T-helper 9 cell (primary cell): ENCODE measurements at places on chromosomes 4 and X.
A peak's percentile ranks its signal among the peaks of the same experiment; 100 is the strongest.

GRCh38 chr4:26692014-26692726, 108.3 kb downstream of the TBC1D19 start:
- no peak for DNase-seq

GRCh38 chrX:47293106-47293505, 60.3 kb downstream of the USP11 start:
- no peak for DNase-seq

DNA sequence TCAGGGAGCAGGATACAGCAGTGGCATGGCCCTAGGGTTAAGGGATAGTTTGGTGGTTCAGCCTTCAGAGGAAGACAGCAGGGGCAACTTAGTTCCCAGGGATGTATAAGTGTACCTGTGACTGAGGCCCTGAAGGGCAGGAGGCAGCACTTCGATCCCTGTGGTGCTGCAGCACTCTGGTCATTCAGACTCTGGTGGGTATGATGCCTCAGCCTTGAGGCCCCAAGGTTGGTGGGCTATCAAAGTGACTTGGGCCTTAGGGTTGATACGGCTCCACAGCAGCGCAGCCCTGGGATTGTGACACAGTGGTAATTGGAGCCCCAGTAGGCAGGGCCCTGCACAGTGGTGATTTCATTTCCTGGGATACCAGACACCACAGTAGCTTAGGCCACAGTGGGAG, 1703.1 kb downstream of the PCDH7 start:
- DNase-seq: no peak

- DNase-seq: no peak
Observed at GRCh38 chr4:155241664-155242063, 33.2 kb downstream of the NPY2R start.

DNA sequence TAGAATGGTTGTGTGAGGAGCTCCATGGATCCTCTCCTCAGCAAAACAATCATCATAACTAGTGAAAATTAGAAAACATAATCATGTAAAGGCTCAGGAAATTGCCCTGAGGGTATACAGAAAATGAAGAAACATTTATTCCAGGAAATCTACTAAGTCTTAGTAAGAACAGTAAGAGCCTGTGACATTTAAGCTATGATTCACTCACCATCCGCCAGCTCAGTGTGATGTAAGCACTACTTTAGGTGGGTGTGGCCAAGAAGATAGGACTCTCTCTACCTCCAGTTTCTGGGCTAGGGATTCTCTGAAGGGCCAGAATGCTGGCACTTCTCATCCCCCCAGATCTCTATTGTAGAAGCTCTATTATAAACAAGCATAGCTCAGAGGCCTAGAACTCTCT, 147.5 kb downstream of the DLG3 start:
- no peak for DNase-seq

GRCh38 chr4:100547541-100548199, 29.8 kb upstream of the EMCN start:
- DNase-seq: no peak

GRCh38 chrX:137401092-137401491, 164.8 kb upstream of the ZIC3 start:
- DNase-seq: no peak

DNA sequence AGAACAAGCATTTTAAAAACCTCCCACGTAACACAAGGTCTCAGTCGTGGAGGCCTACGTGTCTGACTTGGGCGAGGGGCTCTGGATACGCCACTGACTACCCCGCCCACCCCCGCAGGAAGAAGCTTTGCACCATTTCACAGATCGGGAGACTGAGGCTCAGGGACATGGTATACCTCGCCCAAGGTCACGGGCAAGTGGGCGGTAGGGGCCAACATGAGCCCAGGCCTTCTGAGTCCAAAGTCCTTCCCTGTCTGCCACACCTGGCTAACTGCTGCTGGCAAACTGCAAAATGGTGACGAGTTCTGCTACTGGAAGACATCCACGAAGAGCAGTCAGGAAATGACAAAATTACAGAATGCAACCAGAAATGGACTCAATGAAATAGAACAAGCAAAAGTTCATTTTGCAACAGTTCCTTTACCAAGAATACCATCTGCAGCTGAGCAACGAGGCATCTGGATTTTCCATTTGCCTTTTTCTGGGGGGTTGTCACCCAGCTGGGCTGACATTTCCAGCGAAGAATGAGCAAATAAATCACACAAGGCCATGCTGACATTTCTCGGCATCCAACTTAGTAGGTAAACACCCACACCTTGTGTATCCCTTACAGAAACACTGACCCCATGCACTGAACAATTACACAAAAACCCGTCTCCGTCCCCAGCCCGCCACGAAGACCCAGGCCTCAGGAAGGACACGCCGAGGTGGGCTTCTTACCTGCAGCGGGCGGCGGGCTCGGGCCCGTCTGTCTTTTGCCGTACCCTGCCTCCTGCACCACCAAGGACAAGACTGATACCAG, 70.2 kb upstream of the AFAP1 start:
- no peak for DNase-seq

DNA sequence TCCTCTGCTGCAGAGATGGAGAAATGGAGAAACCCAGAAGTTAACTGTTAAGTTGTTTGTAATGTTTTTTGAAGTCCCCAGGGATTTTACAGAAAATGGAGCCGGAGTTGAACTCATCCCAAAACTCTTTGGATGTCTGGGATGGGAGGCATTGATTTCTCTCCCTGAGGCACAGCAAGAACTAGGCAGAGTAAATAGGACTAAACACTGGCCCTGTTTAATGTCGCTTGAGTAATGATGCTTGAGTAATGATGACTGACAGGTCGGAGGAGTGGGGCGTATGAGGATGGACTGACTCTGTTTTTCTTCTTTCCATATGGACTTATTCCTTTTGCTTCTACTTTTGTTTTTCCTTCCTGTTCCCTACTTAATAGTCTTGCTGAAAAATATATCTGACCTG, 69.9 kb downstream of the ARHGAP10 start:
- no peak for DNase-seq

GRCh38 chr4:151184523-151185458, 85.4 kb downstream of the RPS3A start:
- no peak for DNase-seq

DNA sequence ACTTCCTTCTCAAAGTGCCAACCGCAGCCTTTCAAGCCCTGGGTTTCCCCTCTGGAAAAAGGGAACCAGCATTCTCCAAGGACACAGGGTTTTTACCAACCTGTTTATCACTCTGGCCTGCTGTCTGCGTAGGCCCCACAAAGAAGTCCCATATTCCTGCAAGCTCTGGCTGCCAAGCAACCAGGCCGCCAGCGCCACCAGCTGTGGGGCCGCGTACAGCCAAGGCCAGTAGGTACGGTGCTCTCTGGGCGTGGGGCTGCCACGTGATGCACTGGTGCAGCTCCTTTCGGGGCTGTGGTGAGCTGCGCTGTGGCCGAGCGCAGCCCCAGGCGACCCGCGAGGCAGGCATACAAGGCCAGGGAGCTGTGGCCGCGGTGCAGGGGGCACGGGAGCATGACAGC, 22.1 kb downstream of the LUZP4 start:
- DNase-seq: no peak

- DNase-seq: no peak
Observed at GRCh38 chrX:17923546-17923945, 62.4 kb upstream of the RAI2 start.

DNA sequence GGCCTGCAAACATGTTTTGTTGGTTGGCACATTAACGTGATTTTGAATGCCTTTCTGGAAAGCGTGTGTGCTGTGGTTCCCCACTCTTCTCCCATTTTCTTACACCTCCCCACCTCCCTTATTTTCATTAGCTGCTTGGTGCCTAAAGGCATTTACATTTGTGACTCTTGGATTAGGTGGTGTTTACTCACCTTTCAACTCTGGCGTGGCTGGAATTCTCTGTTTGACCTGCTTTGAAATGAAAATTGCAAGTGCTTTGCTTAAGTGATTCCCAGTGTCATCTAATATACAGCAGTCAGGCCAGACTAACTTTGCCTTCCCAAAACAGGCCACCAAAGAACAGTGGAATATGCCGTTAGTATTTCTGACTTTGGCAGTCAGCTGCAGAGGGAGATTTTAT, 80.5 kb downstream of the NHSL2 start:
- DNase-seq: no peak

GRCh38 chrX:33183361-33183760, 28.0 kb downstream of the DMD start:
- DNase-seq: no peak

GRCh38 chr4:183515411-183515810, 10.6 kb downstream of the ING2 start:
- no peak for DNase-seq

- no peak for DNase-seq
Observed at GRCh38 chr4:2049381-2049780, 9.7 kb upstream of the NAT8L start.

GRCh38 chr4:145878501-145879435, 59.9 kb downstream of the ZNF827 start:
- no peak for DNase-seq

- no peak for DNase-seq
Observed at GRCh38 chrX:46704767-46705386, 54.0 kb downstream of the SLC9A7 start.

GRCh38 chr4:74504212-74504611, 59.3 kb downstream of the AREG start:
- DNase-seq: no peak

DNA sequence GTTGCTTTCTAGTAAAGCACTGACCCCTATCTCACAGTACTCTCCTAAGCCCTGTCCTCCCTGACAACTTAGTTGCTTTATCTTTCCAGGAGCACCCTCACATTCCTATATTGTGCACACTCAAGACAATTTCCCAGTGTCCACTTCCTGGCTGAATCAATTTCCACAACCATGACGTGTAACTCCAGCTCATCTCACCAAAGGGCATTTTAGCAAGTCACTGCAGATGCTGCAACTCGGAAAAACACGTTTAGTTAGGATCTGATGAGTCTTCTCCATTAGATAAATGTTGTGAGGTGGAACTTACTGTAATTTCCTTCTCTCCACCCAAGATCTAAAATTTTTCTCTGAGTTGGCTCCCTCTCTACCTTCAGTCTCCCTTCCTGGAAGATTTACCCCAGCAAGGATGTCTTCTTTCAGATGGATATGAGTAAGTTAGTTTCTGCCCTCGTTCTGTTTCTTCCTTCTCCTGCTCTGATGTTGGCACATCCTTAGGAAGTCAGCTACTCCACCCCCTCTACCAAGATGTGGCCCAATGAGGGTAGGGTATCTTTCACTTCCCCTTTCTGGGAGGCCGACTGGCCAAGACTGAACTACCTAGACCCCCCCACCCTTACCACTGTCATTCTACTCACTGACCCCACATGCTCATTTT, 28.8 kb upstream of the IL13RA1 start:
- no peak for DNase-seq

DNA sequence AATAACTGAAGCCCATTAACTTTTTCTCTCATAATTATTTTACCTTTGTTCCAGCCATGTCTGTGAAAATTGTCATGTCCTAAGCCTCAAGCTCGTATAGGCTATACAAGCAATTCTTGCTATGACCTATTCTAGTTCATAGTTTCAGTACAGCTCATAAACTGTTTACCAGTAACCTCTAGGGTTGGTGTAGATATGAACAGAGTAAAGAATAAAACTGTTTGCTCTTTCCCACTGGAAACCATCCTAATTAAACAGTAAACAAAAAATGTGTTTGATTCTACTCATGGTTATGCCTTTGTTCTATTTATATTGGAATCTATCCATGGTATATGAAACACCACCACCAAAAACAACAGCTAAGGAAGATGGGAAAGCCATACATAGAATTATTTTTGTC, 1444.0 kb upstream of the PCDH7 start:
- DNase-seq: no peak

DNA sequence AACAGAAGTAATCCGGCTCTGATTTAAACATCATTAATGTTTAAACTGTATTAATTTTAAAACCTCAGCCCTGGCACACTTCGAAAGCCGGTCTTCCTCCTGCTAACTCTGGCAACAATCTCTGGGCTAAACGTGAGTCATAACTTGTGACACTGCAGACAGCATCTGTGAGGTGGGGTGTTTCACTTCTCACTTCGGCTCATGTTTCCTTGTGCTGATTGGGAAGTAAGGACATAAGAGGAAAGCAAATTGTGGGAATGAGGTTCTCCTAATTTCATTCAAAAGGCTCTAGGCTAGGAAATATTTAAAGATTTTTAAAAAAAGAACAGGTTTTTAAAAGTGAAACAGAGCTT, 139.9 kb upstream of the USP9X start:
- DNase-seq: no peak

DNA sequence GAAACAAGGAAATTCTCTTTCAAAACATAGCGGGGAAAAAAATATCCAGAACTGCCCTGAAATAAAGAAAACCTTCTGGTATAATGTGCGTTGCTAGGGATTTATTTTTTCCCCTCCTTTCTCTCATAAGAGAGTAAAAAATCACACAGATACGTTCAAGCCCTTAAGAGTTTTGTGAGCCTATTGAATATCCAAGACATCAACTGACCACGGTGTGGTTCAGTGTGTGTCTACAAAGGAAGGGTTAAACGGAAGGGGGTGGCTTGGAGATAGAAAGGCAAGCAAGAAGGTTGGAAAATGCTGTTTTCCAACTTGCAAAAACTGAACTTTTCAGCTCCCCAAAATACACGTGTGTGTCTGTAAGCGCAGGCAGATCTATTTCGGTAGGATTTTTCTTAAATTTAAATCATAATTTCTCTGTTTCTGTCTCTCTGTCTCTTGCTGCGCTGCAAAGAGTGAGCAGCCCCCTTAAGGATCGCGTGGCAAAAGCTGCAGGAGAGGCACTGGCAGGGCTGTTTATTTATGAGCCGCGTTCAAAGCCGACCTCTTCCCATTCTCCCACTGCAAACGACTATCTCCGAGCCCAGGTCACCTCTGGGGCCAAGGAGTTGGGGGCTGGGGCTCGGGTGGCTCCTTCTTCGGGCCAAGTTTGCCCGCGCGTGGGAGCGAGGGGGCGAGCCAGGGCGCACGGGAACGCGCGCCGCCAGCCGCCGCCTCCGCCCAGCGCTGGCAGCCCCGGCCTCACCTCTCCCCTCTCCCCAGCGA, 492 bp upstream of the SLIT2 start:
- no peak for DNase-seq

- DNase-seq: no peak
Observed at GRCh38 chr4:181877329-181877848, 365.8 kb upstream of the TENM3 start.

GRCh38 chrX:11899091-11899490, 141.1 kb downstream of the MSL3 start:
- DNase-seq: no peak

DNA sequence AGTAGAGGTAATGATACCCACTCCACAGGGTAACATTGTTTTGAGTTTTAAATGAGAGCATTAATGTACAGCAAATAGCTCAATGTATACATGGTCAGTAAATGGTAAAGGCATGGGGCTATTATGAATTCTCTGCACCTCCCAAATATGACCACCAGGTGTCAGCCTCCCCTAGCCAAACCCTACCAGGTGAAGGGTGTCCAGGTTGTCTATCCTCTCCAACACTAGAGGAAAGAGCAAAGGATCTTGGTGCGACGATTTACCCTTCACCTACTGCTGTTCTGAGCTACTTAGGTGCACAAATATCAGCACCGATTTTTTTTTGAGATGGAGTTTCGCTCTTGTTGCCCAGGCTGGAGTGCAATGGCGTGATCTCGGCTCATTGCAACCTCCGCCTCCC, 26.5 kb upstream of the XIAP start:
- DNase-seq: peak; percentile 39
